WTC11 (cell line): ENCODE measurements at places on chromosomes 5 and 9. TPM values are rescaled to one million over a fixed set of nuclear protein-coding genes. Genes with fewer than 3 reads are reported as not detected.
A peak's percentile ranks its signal among the peaks of the same experiment; 100 is the strongest.

DNA sequence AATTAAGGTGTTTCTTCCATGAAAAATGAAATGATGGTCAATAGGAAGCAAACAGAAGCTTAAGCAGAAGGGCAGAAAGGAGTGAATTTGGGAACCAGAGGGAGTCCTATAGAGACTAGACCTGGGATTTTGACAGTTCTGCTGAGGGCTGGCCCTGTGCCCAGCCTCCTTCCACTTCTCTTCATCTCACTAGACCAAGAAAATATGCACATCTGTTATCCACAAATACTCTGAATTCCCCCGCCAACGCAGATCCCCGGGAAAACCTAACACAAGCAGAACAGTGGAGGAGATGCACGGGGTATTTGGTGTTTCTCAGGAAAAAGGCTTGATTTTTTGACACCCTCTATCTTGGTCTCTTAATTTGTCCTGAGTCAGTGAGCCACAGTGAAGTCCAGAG, 22.7 kb downstream of the GRIA1 start:
- no peak overlapping the region for H3K27ac ChIP-seq
- no peak overlapping the region for H3K4me3 ChIP-seq
- H3K4me1 ChIP-seq = peaks cover 32% of the 10 kb centered on the region
- no peak for DNase-seq
- H3K36me3 ChIP-seq = peaks cover 9% of the 10 kb centered on the region

DNA sequence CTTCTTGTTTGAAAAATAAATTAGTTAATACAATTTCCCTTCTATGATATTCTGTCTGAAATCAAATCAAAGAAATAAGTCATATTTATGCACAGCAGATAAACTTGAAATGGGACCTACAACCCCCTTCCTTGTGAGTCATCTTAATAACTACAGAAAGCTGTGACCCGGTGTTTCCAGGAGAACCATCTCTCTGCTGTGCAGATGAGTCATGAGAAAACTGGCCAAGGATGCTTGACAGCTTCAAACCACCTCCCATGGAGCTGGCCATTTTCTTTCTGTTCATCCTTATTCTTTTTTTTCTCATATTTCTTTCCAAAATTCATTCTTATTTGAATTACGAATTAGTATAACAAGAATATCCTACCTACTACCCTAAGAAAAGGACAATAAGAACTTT, 43.4 kb upstream of the NR4A3 start:
- no peak overlapping the region for H3K27ac ChIP-seq
- no peaks in the 10 kb centered on the region for H3K27me3 ChIP-seq
- no peak overlapping the region for H3K4me3 ChIP-seq
- H3K4me1 ChIP-seq = peaks cover 5% of the 10 kb centered on the region
- H3K36me3 ChIP-seq = no peaks in the 10 kb centered on the region

GRCh38 chr9:89605465-89606048, 745 bp downstream of the GADD45G start:
- 0 out of 2 replicates have a peak, but pooled peaks cover 6% of the 10 kb centered on the region for H3K36me3 ChIP-seq
- H3K4me1 ChIP-seq = peaks cover 28% of the 10 kb centered on the region
- no peak overlapping the region for H3K27ac ChIP-seq
- DNase-seq = peak; percentile 56

Gene EXD3
- total RNA-seq = 20.4 to 23.1 TPM (median 21.2 TPM) in 3 replicates

Gene STKLD1
- total RNA-seq = 0.94 to 1.6 TPM (median 0.98 TPM) in 3 replicates

DNA sequence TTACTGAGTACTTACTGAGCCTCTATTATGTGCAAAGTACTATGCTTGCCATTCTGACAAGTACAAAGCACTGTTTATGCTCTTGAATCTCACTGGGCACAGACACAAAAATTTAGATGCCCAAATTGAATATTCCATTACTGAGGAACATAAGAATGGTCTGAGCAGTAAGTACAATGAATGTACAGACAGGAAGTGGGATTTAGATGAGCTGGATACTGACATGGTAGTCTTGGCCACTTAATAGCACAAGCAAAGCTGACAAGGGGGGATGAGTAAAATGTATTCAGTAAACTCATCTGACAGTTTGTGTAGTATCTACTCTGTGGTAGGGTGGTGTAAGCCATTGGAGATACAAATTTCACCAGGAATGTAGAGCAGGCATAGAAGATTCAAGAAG, 132.4 kb downstream of the EFNA5 start:
- H3K4me3 ChIP-seq = no peak overlapping the region
- peaks cover 18% of the 10 kb centered on the region for H3K27me3 ChIP-seq
- H3K36me3 ChIP-seq = no peaks in the 10 kb centered on the region

DNA sequence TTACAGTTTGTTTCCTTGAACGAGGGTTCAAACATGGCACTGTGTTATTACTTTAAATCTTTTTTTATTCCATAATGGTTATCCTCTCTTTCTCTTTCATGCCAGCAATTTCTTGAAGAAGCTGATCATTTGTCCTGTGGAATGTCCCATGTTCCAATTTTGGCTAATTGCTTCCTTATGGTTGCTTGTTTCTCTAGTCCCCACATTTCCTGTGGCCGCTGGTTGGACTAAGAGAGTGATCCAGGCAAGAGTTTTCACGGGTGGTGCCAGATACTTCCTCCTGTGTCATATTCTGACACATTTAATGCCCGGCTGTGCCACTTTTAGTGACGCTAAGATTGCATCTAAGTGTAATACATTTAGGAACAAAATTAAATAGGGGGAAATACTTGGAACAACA, 83.8 kb upstream of the FAM169A start:
- no peak overlapping the region for H3K4me3 ChIP-seq
- DNase-seq = no peak
- peaks cover 11% of the 10 kb centered on the region for H3K4me1 ChIP-seq
- no peaks in the 10 kb centered on the region; the same call in none of the 2 replicates for H3K36me3 ChIP-seq
- H3K27me3 ChIP-seq = no peaks in the 10 kb centered on the region
- no peak overlapping the region for H3K27ac ChIP-seq

- no peak overlapping the region for H3K27ac ChIP-seq
- no peaks in the 10 kb centered on the region for H3K27me3 ChIP-seq
- H3K4me3 ChIP-seq = no peak overlapping the region
- H3K36me3 ChIP-seq = no peaks in the 10 kb centered on the region; the same call in 1 of the 2 replicates
- H3K4me1 ChIP-seq = peaks cover 11% of the 10 kb centered on the region
- no peak for DNase-seq
Observed at GRCh38 chr5:6361101-6361500, 17.2 kb downstream of the MED10 start.

Gene TSSK1B
- total RNA-seq = not detected in 3 replicates

DNA sequence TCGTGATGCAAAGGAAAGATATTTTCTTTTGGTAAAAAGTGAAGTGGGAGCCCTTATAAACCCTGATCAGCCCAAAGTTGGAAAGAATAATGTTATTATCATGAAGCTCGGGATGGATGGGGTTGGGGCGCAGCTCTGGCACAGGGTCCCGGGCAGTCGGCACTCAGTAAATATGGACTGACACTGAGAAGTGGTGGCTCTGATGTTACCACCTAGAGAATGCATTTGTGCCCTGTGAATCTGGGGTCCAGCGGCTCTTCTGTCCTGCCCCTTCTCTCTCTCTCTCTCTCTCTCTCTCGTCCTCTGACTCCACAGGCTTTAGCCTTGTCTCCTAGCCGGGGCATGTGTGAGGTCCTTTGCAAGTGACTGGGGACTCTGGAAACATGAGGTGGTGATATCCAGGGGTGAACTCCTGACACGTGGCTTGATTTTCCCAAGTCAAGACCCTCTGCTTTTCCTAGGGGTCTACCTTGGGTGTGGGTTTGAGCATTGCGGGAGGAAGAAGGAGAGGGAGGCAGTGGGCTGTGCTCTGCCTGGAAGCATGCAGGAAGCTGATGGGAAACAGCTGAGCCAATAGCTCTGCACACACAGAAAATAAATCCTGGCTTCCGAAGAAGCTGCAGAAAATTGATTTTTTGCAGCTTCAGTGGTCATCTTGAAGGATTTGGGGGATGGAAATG, 162.7 kb downstream of the MACROH2A1 start:
- no peak for DNase-seq
- no peaks in the 10 kb centered on the region for H3K36me3 ChIP-seq
- peaks cover 17% of the 10 kb centered on the region for H3K4me1 ChIP-seq
- no peak overlapping the region for H3K27ac ChIP-seq
- H3K27me3 ChIP-seq = no peaks in the 10 kb centered on the region

DNA sequence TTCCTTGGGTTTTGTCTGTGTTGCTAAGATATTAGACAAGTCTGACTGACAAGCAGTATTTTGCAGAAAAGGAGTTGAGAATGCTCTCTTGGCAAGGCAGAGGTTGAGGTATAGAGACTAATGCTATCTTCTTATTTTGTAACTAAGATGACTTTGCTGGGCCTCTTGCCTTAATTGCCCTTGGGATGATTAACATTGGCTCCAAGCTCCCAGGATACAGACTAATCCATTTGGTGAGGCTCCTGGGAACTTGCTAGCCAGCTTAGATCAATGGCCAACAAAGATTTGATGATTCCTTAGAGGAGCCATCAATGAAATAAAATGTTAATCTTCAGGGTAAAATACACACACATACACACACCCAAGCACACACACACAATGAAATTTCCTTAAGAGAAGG, 28.7 kb upstream of the AP3B1 start:
- H3K27me3 ChIP-seq = peaks cover 9% of the 10 kb centered on the region
- no peak overlapping the region for H3K27ac ChIP-seq
- no peak for DNase-seq
- peaks cover 16% of the 10 kb centered on the region for H3K4me1 ChIP-seq

Gene RAB3C
- total RNA-seq = 13.3 to 22.7 TPM (median 20.4 TPM) in 3 replicates

- no peaks in the 10 kb centered on the region for H3K4me1 ChIP-seq
- peaks cover 17% of the 10 kb centered on the region for H3K36me3 ChIP-seq
- no peak overlapping the region for H3K27ac ChIP-seq
Observed at GRCh38 chr5:82613891-82614290, 335.7 kb upstream of the RPS23 start.

Gene APBA1
- 0.34 to 0.94 TPM (median 0.44 TPM) in 3 replicates for total RNA-seq

DNA sequence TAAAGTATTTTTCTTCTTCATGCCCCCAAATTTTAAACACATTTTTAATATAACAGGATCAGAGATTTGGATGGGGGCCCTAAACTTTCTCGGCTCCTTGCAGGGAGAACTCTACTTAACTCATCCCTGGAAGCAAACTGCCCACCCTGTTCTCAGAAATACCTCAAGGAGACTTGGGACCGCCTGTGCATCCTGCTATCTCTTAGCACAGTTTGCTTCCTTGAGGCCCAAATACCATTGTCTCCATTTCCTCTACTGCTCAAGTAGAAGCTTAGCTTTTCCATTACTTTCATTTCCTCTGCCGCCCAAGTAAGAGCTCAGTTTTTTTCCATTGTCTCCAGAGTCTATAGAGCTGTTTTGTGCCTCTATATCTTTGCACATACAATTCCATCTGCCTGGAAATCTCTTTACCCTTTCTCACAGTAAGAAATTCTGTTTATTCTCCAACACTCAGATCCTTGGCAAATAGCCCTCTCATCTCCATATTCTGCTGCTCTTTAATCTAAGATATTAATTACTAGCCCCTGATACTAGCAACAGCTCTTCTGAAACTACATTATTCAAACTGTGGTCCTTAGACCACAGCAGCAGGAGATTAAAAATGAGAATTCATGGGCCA, 137.8 kb downstream of the CEMIP2 start:
- no peaks in the 10 kb centered on the region for H3K27me3 ChIP-seq
- H3K27ac ChIP-seq = no peak overlapping the region
- no peak overlapping the region for H3K4me3 ChIP-seq
- H3K4me1 ChIP-seq = peaks cover 20% of the 10 kb centered on the region

DNA sequence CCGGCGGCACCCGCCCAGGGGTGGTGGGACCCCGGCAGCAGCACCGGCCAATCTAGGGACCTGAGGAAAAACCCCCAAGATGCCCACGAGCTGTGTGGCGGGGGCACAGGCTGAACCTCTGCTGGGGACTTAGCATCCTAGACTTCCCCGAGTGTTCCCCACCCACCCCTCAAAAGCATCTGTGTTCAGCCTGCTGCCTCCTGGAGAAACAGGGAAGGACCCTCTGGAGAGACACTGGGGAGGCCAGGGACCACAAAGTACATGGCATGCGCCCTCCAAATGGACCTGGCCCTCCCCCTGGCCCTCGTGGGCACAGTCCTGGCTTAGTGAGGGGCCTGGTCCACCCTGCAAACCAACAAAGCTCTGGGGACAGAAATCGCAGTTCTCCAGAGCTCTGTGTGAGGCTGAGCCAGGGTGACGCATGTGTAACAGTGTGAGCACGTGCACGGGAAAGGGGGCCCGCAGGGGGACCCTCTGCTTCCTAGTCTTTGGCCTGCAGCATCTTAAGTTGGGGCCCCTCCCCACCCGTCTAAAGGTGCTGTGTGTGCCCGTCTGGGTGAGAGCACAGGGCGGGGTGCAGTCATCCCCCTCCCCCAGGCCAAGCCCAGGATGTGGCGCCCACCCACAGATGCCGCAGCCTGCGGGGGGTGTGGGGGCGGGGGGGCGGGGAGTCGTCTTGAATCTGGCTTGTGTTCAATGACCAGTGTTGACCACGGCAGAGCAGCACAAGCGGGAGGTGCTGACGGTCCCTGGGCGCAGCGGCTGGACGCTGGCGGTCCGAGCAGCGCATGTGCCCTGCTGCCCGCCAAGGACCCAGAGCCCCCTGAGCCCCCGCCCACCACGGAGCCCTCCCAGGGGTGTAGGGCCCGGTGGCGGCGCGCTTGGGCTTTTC, 672 bp upstream of the KCNT1 start:
- no peak for DNase-seq
- peaks cover 2% of the 10 kb centered on the region; the same call in 1 of the 2 replicates for H3K4me1 ChIP-seq
- H3K36me3 ChIP-seq = no peaks in the 10 kb centered on the region
- no peak overlapping the region for H3K27ac ChIP-seq

DNA sequence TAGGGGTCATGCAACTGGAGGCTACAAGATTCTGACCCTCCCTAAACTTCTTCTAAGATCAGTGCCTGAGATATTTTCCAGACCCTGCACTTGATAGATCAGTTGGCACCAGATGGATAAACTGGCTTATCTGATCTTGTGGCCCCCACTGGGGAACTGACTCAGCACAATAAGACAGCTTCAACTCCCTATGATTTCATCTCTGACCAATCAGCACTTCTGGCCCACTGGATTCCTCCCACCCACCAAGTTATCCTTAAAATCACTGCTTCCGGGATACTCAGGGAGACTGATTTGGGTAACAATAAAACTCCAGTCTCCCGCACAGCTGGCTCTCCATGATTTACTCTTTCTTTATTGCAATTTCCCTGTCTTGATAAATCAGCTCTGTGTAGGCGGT, 2180.4 kb upstream of the WWC1 start:
- no peak overlapping the region for H3K4me3 ChIP-seq
- DNase-seq = no peak
- H3K4me1 ChIP-seq = peaks cover 23% of the 10 kb centered on the region
- peaks cover 2% of the 10 kb centered on the region for H3K36me3 ChIP-seq
- H3K27ac ChIP-seq = no peak overlapping the region

Gene PLEKHG4B
- total RNA-seq = 51.4 to 53.0 TPM (median 52.1 TPM) in 3 replicates

DNA sequence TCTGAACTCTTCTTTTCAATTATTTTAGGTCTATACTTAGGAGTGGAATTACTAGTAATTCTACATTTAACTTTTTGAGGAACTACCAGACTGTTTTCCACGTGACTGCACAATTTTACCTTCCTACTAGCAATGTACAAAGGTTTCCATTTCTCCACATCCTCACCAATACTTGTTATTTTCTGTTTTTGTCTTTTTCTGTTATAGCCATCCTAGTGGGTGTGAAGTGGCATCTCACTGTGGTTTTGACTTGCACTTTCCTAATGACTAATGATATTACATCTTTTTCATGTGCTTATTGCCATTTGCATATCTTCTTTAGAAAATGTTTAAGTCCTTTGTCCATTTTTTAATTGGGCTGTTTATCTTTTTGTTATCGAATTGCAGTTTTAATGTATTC, 136.9 kb upstream of the EGFLAM start:
- no peak overlapping the region for H3K4me3 ChIP-seq
- peaks cover 3% of the 10 kb centered on the region; the same call in 1 of the 2 replicates for H3K27me3 ChIP-seq
- H3K27ac ChIP-seq = no peak overlapping the region
- no peak for DNase-seq
